Stimulated activated CD4-positive, alpha-beta T cell treated with anti-CD3 and anti-CD28 coated beads, Interleukin-15, amount 100 ng/mL, for 24 hours (primary cell): ENCODE measurements at places on chromosomes 1 and 21.

DNA sequence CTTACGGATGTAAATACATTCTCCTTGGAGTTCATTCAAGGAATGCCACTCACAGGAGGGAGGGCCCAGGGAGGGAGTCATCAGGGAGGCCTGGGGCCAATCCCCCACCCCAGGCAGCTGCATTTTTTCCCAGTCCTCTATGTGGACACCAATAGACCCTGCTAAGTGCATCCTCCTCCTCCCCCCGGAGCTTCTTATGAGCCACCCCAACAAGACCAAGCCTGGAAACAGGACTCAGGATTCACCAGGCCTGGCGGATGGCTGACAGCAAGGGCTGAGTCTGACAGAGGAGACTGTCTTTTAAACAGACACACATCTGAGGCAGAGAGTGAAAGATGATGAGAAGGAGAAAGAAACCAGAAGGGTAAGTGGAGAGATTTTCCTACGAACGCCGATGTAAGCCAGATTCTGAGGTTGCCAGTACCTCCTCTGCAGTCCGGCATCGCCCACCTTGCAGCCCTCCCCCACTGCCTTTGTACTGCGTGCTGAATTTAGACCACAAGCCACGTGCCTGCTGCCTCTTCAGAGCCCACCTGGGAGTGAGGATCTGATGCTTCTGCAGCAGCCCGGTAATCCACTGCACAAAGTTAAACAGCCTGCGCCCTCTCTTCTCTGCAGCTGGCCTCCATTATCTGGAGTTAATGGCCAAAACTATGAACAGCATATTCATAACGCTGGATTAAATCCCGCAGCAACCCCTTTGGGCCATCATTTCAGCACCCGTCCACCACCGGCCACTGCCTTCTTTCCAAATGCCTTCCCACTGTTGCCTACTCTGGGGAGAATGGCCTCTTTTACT, 17.6 kb upstream of the SFPQ start:
- no peak for DNase-seq

DNA sequence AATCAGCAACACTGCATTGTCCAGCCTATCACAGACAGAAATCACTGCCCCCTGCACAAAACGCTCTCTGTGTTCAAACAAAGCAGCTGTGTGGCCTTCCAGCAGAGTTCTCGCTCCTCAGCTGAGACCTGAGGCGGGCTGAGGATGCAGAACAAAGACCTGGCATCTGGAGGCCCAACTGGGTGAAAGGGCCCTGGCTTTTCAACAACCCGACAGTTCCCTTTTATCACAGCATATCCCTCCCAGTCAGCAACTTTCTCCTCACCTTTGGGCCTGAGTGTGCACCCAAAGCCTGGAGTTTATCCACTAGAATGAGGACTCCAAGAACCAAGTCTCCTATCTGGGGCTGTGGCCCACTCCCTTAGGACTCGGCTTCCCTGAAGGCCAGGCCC, 42.6 kb upstream of the A3GALT2 start:
- no peak for DNase-seq

DNA sequence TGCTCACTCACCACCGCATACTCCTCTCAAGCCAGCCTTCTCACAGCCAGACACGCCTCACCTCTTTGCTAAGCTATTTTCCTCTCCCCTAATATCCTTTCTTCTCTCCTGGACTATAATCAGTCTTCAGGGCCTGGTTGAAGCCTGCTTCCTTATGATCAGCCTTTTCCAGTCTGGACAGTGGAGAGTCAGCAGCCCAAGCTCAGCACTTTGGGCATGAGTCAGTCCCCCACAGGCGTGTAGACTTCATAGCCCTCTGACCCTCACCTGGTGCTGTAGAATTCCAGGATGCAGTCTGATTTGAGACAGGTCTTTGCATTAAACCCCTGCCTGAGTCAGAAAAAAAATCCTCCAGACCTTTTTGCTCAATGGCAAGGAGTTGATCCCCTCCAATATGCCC, 2.5 kb downstream of the HPCAL4 start:
- DNase-seq = no peak

GRCh38 chr1:98949166-98949565, 55.5 kb downstream of the PLPPR5 start:
- no peak for DNase-seq

DNA sequence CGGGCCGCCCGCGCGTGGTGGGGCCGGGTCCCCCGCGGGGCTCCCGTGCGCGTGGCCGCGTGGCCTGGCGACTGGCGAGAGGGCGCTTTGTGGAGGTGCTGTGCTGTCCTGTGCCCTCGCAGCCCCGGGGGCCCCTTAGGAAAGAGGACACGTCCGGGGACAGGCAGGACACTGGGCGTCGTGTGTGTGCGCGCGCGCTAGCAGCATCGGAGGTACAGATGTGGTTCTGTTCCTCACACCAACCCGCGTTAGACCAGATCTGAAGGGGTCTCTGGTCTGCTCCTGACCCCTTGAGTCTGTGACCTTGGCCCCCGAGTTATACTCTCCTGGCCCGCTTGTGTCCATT, 489 bp downstream of the ACTN2 start:
- DNase-seq = no peak

DNA sequence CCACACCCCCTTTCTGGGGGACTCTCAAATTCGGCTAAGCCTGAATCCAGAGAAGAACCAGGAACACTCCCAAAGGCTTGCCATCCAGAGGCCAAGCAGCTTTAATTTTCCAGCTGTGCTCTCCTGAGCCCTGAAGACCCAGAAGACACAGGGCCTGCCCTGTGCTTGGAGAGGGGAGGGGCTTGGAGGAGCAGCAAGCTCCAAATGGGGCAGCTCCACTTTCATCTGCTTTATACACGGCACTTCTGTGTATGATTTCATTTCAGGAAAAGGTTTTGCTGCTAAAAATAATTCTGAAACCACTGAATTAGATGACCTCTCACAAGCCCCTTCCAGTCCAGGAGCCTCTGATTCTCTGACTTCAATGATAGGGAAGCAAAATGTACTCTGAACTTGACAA, 39.2 kb upstream of the CTTNBP2NL start:
- DNase-seq = no peak
